HCEC 1CT (cell line): ENCODE measurements at places on chromosomes 16 and 17.

GRCh38 chr17:77002103-77003045 lies 134.2 kb downstream of the MGAT5B start:
- DNase-seq, result peak; percentile 88

- no peak for DNase-seq
These were observed 18.4 kb downstream of the HS3ST6 start for GRCh38 chr16:1899641-1900451.

DNA sequence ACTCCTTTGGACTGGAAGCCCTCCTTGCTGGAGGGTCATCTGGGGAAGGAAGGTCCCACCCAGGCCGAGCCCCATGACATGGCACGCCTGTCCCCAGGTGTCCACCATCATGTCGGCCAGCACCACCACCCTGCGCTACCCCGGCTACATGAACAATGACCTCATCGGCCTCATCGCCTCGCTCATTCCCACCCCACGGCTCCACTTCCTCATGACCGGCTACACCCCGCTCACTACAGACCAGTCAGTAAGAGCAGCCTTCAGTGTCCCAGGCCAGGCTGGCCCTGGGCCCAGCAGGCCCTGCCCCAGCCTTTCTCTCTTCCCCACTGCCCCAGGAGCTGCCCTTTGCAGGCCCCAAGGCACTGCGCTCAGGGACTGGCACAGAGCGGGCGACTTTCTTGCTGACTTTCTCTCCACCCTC lies 6.5 kb downstream of the TUBG2 start:
- DNase-seq, result no peak

DNA sequence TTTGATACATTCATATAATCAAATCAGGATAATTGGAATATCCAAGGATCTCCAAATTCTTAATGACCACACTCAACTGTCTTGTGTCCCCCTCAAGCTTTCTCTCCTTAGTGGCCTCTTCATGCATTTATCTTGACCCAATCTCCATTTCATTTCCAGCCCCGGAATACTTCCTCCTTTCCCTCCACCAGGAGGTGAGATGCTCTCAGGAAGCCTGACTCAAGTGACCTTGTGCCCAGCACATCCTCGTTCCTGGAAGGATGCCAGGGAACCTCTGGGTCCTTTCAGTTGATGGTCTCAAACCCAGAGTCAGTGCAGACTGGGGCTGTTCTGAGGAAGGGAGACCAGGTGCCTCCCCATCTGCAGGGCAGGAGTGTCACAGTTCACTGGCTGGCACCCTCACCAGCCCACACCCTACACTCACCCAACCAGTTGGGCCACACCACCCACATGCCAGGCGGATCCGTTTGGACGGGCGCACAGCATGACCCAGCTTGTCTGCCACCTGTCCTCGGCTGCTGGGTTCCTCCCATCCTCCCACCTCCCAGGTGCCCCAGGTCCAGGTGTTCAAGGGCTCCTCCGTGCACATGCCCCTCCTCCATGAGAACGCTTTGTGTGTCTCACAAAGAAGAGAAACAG lies 14.0 kb upstream of the EMP2 start:
- no peak for DNase-seq

- DNase-seq, result no peak
These were observed 456 bp upstream of the PRSS53 start for GRCh38 chr16:31089199-31089598.

DNA sequence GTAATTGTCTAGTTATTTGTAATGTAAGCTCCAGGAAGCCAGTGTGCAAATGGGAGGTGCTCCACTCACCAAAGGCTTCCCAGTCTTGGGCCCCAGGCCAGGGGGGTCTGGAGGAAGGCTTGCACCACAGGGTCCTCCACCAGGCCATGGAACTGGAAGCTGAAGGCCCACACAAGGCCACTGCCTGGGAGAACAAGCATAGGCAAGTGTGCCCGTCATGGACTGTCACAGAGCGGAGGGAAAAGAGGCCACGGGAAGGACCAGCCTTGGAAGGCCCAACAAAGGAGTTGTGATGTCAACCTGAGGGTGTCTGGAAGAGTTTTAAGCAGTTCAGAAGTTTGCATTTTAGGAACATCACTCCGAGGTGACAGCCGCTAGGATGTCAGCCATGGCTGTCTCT lies 3.0 kb upstream of the SRRM2 start:
- DNase-seq, result no peak

DNA sequence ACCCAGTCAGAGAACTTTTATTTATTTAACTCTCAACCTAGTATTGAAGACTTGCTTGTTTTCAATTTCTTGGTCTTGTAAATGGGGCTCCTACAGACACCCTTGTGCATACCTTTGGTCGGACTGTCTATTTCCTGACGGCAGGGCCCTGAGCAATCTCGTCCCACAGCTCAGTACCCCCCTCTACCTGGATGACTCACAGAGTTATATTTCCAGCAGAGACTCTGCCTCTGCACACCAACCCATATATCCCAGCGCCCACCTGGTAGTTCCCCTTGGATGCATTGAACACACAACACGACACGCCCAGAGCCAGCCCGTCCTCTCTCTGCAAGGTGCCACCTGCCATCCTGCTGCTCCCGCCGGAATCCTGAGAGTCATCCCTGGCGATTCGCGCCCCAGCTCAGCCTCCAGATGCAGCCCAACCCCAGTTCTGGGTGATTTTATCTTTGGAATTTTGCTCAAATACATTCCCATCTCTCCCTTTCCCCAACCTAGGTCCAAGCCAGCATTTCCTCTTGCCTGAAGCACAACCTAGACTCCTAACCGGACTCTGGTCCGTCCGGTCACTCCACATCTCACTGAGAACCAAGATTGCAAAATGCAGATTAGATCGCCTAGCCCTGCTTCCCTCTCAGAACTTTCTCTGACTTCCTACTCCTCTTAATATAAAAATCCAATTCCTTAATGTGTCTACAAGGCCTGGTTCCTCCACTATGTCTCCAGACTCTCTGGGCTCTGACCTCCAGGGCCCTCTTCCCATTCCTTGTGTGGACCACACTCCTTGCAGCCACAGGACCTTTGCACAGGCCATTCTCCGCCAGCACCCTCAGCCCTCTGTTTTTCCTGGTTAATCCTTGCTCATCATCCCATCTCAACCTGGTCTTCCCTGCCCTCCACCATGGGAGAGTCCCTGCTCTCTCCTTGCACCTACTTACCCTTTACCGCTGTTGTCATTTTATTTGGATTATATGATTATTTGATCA lies 129.2 kb downstream of the SEC14L1 start:
- no peak for DNase-seq
